ENCODE measurements at places on chromosomes 2 and 18.

GRCh38 chr2:96260387-96261260 lies 5.2 kb downstream of the TMEM127 start:
- peak; percentile 76 for DNase-seq

DNA sequence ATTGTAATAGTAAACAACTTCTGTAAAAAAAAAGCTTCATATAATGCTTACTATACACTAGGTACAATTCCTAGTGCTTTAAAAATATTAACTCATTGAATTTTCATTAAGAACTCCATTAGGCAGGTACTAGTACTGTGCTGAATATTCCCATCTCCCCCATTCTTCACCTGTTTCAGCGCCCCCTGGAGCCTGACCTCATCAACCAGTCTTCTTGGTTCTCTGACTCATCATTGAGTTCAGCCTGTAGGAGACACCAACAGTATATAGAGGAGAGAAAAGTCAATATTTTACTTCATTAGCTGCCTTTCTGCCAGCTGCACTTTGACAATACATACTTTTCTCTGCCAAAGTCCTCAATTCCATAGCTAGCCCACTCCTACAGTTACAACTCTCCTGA lies 1009.9 kb upstream of the KLHL29 start:
- DNase-seq, result peak; percentile 39

DNA sequence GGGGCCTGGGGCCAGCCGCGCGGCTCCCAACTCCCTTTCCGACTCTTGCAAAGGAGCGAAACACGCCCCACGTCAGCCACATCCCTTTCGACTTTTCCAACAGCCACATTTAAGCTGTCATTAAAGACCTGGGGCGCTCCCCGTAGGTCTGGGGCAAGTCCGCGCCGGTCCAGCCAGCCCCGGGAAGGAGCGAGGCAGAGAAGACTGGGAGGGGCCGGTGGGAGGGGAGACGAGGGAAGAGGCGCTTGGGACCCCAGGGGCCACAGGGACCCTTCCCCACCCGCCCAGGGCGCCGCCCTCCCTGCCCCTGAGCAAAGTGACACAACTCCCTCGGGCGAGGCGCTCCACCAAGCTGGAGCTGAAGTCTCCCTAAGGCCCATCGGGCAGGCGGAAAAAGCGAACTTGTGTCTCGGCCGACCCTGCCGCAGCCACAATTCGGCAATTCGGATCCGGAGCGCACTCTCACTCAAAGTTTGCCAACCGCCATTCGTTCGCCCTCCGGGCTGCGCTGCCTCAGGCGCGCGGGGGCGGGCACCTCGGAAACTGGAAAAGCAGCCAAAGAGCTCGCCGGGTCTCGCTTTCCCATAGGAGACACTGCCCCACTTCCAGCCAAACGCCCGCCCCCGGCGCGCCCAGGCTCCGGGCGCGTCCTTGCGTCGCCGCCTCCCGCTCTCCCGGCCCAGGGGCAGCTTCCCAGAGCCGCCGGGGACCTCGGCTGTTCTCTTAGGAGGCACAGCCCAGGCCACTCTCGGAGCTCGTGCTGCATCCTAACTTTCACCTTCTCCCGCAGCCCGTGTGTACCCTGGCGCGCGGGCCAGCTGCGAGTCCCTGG lies 1.1 kb upstream of the KCTD1 start:
- DNase-seq, result peak; percentile 71

- DNase-seq, result no peak
Observed at GRCh38 chr2:212549463-212549862, 10.9 kb upstream of the ERBB4 start.

DNA sequence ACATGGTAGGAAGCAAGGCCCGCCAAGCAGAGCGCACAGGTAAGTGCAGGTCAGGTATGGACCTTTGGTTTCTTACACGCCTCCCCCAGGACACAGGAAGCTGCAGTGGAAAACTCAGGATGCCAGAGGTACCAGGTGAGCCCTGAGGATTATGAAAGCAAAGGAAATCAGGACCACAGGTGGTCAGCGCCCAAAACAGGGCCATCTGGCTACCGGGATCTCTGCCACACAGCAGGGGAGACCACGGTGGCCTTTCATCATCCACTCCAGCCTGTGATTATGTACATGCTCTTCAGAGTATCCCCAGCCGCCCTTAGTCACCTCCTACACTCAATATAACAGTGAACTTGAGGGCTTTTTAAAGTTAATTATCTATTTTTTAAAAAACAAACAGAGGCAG lies 125.5 kb upstream of the EPC2 start:
- no peak for DNase-seq

DNA sequence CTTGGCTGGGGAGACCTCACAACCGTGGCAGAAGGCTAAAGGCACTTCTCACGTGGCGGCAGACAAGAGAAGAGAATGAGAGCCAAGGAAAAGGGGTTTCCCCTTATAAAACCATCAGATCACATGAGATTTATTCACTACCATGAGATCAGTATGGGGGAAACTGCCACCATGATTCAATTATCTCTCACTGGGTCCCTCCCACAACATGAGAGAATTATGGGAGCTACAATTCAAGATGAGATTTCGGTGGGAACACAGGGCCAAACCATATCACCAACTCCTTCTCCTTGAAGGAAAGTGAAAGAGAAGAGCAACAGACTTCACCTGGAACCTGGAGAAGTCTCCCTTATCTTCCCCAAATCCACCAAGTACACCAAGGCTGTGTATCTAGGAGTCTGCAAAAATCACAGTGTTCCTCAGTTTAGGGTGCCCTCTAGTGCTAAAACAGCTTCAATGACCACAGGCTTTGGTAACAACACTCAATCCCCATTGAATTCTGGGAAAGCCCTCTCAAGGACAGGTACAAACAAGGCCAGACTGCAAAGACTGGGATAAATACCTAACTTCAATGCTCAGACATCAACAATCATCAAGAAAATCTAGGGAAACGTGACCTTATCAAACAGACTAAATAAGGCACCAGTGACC lies 148.8 kb upstream of the SRD5A2 start:
- peak; percentile 23 for DNase-seq

DNA sequence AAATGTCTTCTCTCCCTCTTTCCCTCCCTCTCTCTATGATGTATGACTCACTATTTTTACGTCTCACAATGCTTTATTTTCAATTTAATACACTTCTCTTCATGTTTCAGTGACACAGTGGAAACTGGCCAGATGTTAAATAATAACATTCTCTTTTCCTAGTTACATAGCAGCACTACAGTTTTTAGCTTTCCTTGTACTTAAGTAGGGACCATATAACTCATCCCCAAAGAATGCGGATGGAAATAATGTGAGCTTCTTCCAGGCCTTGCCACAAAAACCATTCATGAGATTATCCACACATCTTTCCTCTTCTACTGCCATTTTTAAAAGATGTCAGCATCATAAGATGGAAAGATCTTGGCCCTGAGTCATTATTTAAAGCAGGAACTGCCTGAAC lies 789.4 kb downstream of the LRP1B start:
- DNase-seq, result peak; percentile 47

DNA sequence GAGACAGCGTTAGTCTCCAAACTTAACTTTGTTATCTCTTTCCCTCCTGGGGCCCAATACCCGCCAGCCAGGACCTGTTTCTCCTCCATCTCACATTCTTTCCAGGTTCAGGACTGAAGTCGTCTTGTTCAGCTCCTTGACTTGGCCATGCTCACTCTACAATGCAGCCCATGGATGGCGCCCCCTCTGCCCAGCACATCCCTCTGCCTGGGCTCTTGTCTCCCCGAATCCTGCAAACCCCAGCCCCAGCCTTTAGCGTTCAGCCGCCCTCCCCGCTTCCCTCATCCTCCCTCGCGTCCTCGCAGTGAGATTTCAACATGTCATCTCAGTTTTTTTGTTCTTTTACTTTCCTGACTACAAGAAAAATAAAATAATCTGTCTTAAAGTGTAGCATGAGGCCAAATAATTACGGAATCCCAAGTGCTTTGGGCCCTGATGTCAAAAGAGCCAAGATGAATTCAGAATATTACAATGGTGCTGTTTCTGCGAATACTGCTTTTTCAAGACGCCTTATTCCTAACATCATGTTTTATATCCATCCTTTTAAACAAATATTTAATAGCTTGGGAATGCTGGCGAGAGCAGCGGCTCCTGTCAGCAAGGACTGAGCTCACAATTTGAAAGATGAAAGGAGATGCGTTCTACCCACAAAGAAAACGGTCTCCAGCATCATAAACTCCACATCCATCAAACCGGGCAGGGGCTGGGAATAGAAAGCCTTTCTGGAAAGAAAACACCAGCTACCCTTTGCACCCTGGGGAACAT lies 1.0 kb downstream of the FAM178B start:
- DNase-seq, result no peak

- DNase-seq, result no peak
Observed at GRCh38 chr18:3236470-3236869, 11.1 kb upstream of the MYL12A start.
